ENCODE measurements at places on chromosomes 6 and 20. TPM values are rescaled to one million over a fixed set of nuclear protein-coding genes. Genes with fewer than 3 reads are reported as not detected.

FOXF2 gene
- not detected for total RNA-seq

LY6G6C gene
- not detected for total RNA-seq

IRF4 gene
- total RNA-seq, result 1,053 TPM

PSMA7 gene
- total RNA-seq, result 434 TPM

SNAP91 gene
- not detected for total RNA-seq

EBF4 gene
- 10.5 TPM for total RNA-seq

HSPA1A gene
- total RNA-seq, result 112 TPM

TCP11 gene
- not detected for total RNA-seq

COL20A1 gene
- total RNA-seq, result not detected

ZNF335 gene
- total RNA-seq, result 36.1 TPM

AIF1 gene
- total RNA-seq, result 71.8 TPM

TFAP2B gene
- not detected for total RNA-seq

PTCHD4 gene
- not detected for total RNA-seq

LGSN gene
- not detected for total RNA-seq

DEFB132 gene
- not detected for total RNA-seq

LY6G6F gene
- not detected for total RNA-seq

UFL1 gene
- total RNA-seq, result 27.3 TPM

PLCB4 gene
- total RNA-seq, result not detected

ZNF318 gene
- 11.5 TPM for total RNA-seq

RAET1G gene
- not detected for total RNA-seq

SLC29A1 gene
- 134 TPM for total RNA-seq

UTRN gene
- total RNA-seq, result 54.6 TPM

CST2 gene
- not detected for total RNA-seq

OXT gene
- not detected for total RNA-seq

SCUBE3 gene
- not detected for total RNA-seq

TBXT gene
- total RNA-seq, result not detected

CARMIL1 gene
- total RNA-seq, result 1.9 TPM

AMD1 gene
- total RNA-seq, result 111 TPM

SLC26A8 gene
- total RNA-seq, result not detected

ERVFRD-1 gene
- total RNA-seq, result not detected

KCNB1 gene
- not detected for total RNA-seq

ZNF334 gene
- 1.4 TPM for total RNA-seq

FLRT3 gene
- not detected for total RNA-seq

TREM1 gene
- total RNA-seq, result not detected

CRIP3 gene
- 0.34 TPM for total RNA-seq

RFX6 gene
- not detected for total RNA-seq

DHX35 gene
- 14.8 TPM for total RNA-seq

PROKR2 gene
- not detected for total RNA-seq

ISM1 gene
- 3.9 TPM for total RNA-seq

RUNX2 gene
- total RNA-seq, result 60.8 TPM

TRIM10 gene
- total RNA-seq, result 0.09 TPM

GSTA5 gene
- total RNA-seq, result not detected

SRMS gene
- not detected for total RNA-seq

LIME1 gene
- total RNA-seq, result 15.7 TPM

MUCL3 gene
- total RNA-seq, result not detected

SLC2A10 gene
- total RNA-seq, result not detected

HLA-B gene
- 3,693 TPM for total RNA-seq

SPATS1 gene
- not detected for total RNA-seq

ANKS1A gene
- 8.0 TPM for total RNA-seq

ZBTB22 gene
- total RNA-seq, result 14.4 TPM

OGFRL1 gene
- total RNA-seq, result 3.3 TPM

SPINT3 gene
- total RNA-seq, result not detected

HAO1 gene
- not detected for total RNA-seq
